Urothelium cell line (cell line): ENCODE measurements at places on chromosomes 1 and 21.

DNA sequence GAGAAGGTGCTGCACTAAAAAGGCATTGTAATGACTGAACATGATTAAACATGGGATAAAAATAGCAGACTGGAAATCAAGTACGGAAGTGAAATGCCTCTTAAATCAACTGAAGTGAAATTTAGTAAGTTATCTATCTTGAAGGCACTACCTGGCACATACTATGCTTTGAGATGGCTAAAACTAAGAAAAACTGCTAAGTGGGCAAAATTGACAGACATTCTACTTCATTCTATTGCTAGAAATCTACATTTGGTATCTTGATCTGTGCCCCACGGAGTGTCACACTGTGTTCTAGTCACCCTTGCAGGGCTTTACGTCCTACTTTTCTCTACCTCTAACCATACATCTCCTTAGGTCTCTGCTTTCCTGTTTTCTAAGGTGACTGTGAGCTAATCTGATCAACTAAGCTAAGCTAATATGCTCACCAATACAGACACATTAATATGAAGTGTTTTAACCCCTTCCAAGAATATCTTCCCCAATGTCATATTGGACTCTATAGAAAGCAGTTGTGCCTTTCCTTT lies 4.1 kb downstream of the PDC start:
- no peak for DNase-seq

DNA sequence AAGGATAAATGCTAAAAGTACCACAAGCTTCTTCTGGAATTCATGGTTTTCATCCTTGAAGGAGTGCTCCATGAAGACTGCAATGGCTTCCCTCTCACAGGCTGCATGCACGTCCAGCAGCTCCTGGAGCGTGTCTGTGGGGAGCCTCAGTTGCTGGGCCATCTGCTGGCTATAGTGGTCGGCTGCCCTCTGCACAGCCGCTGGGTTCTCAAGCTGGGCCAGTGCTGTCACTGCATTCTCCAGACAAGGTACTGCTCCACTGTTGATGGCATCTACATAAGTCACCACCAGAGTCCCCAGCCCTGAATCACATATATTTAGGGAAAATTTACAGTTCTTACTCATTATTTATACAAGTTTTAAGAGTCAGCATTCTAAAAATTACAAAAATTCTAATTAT lies 8.7 kb downstream of the GBP4 start:
- DNase-seq = no peak

GRCh38 chr1:244214009-244214967 lies 163.2 kb downstream of the ZBTB18 start:
- DNase-seq = peak; percentile 85

- no peak for DNase-seq
Measured at GRCh38 chr1:180002437-180002836, 47.8 kb downstream of the CEP350 start.

- no peak for DNase-seq
Measured at GRCh38 chr1:94753171-94753972, 66.8 kb upstream of the SLC44A3 start.

DNA sequence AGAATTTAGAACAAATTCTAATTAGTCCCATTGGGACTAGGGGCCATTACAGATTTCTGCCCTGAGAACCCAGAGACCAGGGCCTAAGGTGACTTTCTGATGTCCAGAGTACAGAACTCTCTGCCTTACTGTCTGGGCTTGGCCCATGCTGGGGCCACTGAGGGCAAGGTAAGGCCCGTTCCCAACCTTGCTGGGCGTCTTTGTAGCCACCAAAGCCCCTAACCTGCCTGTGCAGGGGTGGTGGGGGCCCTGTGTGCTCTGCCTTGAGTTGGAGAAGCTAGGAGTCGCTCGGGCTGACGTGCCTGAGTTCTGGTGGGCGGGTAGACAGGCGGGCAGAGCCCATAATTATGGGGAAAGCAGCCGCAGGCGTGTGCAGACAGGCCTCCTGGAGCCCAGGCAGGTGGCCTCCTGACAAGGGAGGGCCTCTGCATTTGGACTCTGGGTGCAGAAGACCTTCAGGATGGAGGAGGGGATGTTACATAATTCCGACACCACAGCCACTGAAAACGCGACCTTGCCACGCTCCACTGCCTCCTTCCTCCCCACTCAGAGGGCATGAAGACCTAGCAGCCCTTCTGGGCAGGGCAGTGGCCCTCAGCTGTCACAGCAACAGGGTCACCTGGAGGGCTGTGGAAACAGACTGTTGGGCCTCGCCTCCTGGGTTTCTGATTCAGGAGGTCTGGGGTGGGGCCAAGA lies 239.9 kb upstream of the TMEM51 start:
- no peak for DNase-seq

GRCh38 chr1:230120289-230120920 lies 53.4 kb downstream of the GALNT2 start:
- no peak for DNase-seq

DNA sequence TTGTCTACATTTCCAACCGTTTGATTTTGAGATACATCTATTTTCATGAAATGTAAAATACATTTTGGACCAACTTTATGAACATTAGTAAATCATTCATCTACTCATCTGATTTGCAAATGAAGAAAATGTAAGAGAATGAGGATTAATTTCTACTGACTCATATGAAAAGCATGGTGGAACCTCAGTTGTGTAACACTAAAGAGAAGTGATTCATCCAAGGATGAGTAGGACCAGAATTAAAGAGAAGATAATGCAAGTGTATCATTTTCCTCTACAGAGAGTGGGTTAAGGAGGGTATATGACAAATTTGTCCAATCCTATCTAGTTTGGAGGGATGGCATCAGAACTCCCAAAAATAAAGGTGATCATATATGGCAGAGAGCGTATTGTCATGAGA lies 1967.6 kb downstream of the MRPL39 start:
- DNase-seq = no peak

GRCh38 chr1:44284184-44284583 lies 70.9 kb downstream of the ERI3 start:
- DNase-seq = no peak

GRCh38 chr1:150997949-150998348 lies 8.8 kb downstream of the MINDY1 start:
- DNase-seq = no peak

DNA sequence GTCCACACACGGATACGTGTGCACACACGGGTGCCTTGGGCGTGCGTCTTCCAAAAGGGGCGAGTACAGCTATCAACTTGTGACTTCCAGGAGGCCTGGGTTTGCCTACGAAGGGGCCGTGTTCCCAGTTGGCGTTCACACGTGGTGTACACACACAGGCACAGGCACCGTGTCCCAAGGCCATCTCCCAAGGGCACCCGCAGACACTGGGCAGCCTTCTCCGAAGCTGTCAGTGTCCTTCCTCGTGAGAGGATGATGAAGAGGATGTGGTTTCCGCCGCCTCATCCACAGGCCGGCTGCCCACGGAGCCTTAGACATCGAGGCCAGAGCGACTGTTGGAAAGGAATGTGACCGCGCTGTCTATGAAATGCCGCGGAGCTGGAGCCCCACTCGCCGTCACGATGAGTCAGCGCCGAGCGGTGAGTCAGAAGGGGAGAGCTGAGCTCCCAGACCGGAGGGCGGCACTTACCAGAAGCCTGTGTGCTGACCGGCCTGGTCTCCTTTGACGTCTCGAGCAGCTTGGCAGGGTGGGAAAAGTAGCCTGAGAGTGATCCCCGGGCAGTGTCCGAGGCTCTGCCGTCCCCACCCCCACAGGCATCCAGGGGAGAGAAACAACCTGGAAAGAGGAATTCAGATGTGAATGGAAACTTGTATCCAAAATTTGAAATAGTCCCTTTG lies 141.4 kb upstream of the ARHGEF16 start:
- peak; percentile 92 for DNase-seq

DNA sequence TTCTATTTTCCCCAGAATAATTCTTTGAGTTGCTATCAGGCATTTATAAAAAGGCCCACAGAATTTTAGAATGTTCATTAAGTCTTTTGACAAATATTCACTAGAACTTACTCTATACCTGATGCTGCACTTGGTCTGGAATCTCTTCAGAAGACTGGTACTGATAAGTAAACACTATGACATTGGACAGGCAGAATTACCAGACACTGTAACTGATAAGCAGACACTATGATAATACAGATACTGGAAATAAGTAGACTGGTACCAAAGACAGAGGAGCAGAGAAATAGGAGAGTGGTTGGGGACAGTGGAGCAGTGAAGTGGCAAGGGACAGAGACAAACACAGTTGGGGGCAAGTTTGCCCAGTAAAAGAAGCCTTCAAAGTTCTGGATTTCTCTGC lies 8.2 kb downstream of the DPT start:
- no peak for DNase-seq

DNA sequence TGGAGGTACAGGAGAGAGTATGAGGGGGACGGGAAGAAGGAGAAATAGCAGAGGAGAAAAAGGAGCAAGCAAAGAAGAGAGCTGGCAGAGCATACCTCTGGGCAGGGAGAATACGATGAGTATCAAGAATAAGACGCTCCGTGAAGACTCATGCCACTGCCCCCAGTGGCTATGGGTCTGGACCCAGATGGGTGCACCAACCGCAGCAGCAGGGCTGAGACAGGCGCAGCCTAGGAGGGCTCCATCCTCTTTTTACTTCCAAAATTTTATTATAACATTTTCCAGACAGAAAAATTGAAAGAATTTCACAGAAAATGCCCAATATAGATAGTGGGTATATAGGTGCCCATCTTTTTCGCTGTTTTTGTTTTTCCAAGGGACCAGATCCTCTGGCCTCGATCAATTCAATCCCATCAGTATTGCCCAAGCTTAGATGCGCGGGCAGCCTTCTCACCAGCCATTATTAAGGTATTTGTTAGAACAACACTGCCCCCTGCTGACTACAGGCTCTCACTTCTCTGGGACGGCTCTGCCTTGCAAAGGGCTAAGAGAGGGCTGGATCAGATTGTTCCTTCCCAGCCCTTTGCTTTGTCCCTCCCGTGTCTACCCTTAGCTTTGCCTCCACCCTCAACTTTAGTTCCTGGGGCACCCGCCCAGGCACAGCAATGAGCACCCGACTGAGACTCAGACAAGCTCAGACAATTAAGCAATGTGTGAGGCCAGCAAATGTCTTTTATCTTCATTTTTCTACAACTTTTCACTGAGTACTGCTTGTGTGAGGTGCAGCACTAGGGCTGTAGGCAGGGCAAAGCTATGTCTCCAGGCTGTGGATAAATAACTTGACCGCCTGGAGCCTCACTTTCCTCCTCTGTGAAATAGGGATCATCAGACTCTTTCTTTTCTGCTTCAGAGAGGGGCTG lies 17.5 kb upstream of the CAMK1G start:
- DNase-seq = peak; percentile 83

- no peak for DNase-seq
Measured at GRCh38 chr1:32303997-32304622, 12.2 kb downstream of the HDAC1 start.

DNA sequence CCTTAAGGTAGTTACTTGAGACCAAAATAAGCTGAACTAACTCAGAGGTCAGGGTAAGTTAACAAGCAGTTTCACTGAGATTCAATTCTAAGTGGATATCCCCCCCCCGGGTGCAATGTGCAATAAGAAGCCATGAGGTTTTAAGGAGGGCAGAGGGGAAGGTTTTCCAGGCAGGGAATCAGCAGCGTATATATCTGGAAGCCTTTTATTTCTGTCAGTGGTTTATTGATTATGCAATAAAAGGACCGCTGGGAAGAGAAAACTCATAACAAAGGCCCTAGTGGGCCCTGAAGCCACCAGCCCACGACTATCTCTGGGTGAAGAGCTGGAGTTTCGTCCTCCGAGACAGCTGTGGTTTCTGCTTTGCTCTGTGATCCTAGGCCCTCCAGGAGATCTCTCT lies 53.1 kb upstream of the CTPS1 start:
- no peak for DNase-seq

GRCh38 chr1:241063276-241063675 lies 293.7 kb downstream of the RGS7 start:
- DNase-seq = no peak

DNA sequence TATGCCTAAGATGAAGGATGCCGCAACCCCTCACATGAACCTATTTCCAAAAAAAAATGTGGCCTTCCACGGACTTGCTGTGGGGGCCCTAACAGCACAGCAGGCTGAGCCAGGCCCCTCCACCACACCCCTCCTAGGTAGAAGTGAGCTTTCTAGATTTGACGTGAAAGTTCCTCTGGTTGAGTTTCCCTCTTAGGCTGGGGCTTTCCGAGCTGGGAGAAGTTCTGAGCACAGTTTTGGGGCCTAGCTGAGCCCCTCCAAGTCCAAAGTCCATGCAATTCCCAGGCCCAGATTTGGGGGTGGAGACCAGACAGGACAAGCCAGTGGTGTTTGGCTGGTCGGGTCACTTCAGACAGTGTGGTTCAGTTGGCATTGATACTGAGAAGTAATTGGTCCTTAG lies 13.8 kb upstream of the PHLDA3 start:
- no peak for DNase-seq

DNA sequence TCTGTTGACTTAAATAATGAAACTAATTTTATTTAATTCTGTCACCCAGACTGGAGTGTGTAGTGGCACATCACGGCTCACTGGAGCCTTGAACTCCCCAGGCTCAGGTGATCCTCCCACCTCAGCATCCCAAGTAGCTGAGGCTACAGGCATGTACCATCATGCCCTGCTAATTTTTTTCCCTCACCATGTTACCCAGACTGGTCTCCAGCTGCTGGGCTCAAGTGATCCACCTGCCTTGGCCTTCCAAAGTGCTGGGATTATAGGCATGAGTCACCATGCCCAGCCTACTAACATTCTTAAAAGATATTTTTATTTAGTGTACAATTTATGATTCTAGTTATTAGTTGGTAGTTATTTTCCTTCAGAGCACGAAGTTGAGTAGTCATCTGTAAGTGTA lies 49.5 kb downstream of the NRDC start:
- no peak for DNase-seq

GRCh38 chr1:24325587-24326449 lies 6.7 kb downstream of the GRHL3 start:
- DNase-seq = no peak

DNA sequence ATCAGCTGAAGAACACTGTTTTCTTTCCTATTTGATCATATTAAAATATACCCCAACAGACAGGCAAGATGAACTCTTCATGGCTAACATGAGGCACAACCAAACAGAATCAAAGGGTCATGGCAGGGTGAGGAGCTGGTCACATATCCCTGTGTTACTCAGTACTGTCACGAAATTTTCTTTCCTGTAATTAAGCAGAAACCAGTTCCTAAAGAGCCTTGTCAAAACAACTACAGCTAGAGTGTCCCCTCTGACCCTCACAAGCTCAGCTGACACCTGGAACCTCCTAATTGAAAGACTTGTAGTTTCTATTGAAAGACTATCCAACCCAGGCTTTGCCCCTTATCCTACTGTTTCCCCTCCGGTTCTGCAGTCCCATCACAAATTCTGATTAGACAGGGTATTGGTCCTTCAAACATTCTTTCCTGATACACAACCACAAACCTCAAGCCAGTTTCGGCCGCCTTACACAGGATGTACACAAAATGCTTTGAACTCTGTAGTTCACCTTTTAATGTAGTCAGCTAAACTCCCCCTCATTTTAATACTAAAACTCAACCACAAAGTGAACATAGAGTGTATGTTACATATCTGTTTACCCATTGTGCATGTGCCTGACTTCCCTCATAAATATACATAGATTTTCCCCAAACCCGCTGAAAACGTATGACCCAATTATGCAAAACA lies 651.9 kb downstream of the MRPL39 start:
- DNase-seq = no peak

- DNase-seq = no peak
Measured at GRCh38 chr1:83905315-83905907, 93.5 kb downstream of the TTLL7 start.

GRCh38 chr1:24195136-24195535 lies 8.0 kb upstream of the IFNLR1 start:
- DNase-seq = no peak
